ENCODE measurements at places on chromosomes 3 and 15. TPM values are rescaled to one million over a fixed set of nuclear protein-coding genes. Genes with fewer than 3 reads are reported as not detected.

DNA sequence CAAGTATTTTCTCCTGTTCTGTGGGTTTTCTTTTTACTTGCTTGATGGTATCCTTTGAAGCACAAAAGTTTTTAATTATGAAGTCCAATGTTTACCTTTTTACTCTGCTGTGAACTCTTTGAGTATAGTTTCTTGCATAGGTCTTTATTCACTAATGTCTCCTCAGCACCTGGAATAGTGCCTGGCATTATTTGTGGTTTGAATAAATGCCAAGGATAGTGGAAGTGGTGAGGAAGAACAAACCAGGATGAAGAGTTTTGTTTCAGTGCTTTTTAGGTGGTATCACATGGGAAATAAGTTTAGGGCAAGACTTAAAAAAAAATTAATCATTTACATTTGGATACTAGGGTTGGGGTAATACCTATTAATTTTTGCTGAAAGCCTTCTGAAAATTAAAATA, 25.7 kb downstream of the GPD1L start:
- no peaks in the 10 kb centered on the region for H3K27me3 ChIP-seq
- DNase-seq: no peak
- H3K4me3 ChIP-seq: no peak overlapping the region

DNA sequence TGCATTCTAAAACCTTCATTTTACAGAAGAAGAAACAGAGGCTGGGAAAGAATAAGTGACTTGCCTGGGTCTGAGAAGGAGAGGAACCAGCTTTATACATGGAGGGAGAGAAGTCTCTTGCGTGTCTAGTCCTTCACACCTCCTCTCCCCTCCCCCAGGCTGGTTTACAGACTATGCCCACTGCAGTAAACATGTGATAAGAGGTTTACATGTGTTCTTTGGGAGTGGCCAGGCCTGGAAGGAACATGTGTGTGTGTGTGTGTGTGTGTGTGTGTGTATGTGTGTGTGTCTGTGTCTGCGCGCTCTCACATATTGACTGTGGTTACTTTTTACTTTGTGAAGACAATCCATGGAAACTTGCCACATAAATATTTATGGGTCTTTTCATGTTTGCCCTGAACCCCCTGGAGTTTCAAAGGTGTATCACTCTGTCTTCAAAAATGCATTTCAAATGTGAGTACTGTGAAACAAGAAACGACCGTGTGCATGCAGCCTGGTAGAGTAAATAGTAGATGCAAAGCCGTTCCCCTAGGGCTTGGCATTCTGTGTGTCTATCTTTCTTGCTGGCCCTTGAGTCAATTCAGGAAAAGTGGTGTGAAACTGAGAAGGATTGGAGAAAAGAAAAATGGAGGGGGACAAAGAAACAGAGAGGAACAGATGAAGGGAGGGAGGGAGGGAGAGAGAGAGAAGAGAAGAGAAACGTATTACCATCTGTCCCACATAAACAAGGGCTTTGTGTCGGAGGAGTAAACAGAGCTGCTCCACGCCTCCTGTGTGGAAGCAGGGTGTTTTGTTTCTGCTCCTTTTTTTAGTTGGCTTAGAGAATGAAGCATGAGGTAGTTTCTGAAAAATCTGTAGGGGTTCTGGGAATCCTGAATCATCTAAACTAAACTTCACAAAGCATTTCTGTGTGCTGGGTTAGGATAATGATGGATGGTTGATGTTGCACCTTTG, 51.7 kb downstream of the CLDN11 start:
- no peaks in the 10 kb centered on the region for H3K36me3 ChIP-seq
- H3K4me3 ChIP-seq: no peak overlapping the region
- H3K27ac ChIP-seq: no peak overlapping the region
- peaks cover 36% of the 10 kb centered on the region for H3K4me1 ChIP-seq
- peaks cover 10% of the 10 kb centered on the region for H3K27me3 ChIP-seq
- no peak for DNase-seq

GRCh38 chr3:149292666-149293065, 40.8 kb downstream of the TM4SF18 start:
- DNase-seq: no peak
- no peak overlapping the region for H3K27ac ChIP-seq
- no peaks in the 10 kb centered on the region for H3K4me1 ChIP-seq
- no peaks in the 10 kb centered on the region for H3K36me3 ChIP-seq
- no peaks in the 10 kb centered on the region for H3K27me3 ChIP-seq

GRCh38 chr3:46876313-46877300, 914 bp upstream of the PTH1R start:
- H3K36me3 ChIP-seq: no peaks in the 10 kb centered on the region
- peaks cover 23% of the 10 kb centered on the region for H3K4me1 ChIP-seq
- H3K27ac ChIP-seq: no peak overlapping the region
- H3K4me3 ChIP-seq: no peak overlapping the region
- DNase-seq: no peak

Gene RHOV
- 0.15 TPM for total RNA-seq

Gene HTR3E
- total RNA-seq: not detected

Gene CTXN2
- total RNA-seq: not detected

Data from HepG2 (cell line).